ENCODE measurements at places on chromosomes 1 and 21.

DNA sequence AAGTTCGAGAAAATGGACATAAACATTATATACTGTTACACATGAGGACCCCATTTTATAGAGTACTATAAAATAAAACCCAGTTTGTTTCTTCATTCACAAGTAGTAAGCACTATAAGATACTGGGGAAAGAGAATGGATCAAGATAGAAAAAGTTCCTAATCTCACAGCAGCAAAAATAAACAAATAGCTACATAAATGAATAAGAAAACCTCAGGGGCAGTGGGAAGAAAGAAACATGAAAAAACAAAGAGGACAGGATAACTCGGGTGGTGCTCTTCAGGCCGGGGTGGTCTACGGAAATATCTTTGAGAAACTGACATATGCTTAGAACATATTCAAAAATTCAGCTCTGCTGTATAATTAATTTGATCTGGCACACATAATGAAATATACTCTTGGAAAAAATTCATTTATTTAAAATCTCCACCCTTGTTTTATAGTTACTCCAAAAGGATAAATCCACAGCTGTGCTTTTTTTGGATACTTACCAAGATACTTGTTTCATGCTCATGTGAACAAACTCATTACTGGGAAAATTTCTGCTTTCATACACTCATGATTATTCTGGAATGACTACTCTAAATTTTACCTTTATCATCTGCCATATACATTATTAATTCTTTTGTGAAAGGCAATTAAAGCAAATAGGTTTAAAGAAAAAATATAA lies 20.0 kb downstream of the CEP170 start:
- DNase-seq = peak; percentile 80

- no peak for DNase-seq
Measured at GRCh38 chr1:181310560-181310959, 172.8 kb upstream of the CACNA1E start.

- DNase-seq = no peak
Measured at GRCh38 chr1:1333551-1334241, 2.6 kb downstream of the TAS1R3 start.

DNA sequence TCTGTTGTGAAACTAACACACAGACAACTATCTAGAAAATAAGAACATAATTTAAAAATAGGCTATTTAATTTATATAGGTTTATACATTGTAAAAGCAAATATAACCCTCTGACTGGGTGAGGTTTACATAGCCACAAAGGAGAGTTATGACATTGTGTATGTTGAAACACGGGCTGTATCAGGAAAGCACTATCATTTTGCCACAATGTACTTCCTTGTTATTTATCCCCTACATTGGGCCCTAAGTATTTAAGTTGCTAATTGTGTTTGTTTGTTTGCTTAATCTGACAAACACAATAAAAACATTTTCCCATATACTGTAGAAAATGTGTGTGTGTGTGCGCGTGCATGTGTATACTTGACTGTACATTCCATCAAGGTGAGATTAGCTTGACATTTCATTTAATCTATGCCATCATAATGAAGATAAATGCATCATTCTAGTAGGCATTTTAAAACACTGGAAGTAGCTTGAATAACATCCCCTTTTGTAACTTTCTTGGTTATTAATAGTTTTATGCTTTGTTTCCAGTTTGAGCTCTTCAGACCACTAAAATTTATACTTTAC lies 72.1 kb downstream of the RGS13 start:
- no peak for DNase-seq

GRCh38 chr1:195763146-195763906 lies 844.9 kb downstream of the KCNT2 start:
- no peak for DNase-seq

- no peak for DNase-seq
Measured at GRCh38 chr1:181061891-181062835, 26.3 kb upstream of the IER5 start.

GRCh38 chr1:171222936-171223335 lies 25.4 kb upstream of the FMO1 start:
- DNase-seq = peak; percentile 37

- no peak for DNase-seq
Measured at GRCh38 chr1:227621211-227621610, 57.9 kb downstream of the ZNF678 start.

DNA sequence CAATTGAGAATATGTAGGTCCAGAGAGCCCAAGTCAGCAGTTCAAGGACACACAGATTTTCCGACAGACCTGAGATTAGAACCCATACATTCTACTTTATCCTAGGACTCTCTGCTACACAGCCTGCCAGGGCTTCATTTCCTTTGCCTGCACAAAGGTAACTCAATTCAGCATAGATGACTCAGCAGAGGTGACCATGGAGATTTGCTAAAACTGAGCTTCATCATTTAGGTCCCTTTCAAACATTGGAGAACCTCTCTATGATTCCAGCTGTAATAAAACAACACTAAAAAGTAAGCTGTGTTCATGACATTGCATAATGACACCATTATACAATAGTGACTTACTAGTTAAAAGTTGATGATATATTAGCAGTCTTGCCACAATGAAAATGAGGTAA lies 22.2 kb downstream of the DAB1 start:
- no peak for DNase-seq

- peak; percentile 68 for DNase-seq
Measured at GRCh38 chr21:41251961-41252642, 64.5 kb upstream of the FAM3B start.

All from astrocyte of the spinal cord (primary cell).